ENCODE measurements at places on chromosomes 2 and 18. TPM values are rescaled to one million over a fixed set of nuclear protein-coding genes. Genes with fewer than 3 reads are reported as not detected.

Gene FRZB
- not detected for total RNA-seq

DNA sequence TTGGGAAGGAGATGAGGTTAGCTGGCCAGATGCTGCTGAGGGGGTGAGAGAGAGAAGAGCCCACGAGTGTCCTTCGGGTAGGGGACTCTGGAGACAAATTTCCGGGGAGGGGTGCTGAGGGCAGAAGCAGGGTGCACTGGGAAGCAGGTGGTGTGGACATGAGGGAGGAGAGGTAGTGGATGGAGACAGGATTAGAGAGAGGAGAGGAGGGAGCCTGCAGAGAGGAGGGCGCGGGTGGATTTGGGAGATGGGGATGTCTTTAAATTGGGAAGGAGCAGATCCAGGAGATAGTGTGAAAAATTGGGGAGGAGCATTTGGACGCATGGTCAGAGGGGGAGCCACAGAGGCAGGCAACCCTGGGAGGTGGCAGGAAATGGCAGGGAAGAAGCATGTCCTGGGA, 154.7 kb downstream of the DYSF start:
- DNase-seq = no peak

- DNase-seq = no peak
Measured at GRCh38 chr2:165794536-165794928, 485 bp upstream of the GALNT3 start.

DNA sequence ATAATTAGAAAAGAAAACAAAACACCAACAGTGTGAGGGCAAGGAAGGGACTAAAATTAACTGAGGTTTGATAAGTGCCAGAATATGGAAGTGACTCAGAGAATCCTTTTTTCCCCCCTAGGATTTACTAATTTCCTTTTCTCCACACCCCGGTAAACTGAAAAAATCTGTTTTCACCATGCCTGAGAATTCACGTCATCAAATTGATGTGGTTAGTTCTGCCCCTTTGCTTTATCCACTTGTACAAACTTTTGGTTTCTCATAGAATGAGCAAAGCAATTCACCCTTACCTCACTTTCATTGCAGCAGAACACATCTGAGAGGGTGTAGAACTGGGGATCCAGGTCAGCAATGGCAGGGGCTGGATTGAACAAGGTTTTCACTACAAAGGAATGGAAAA, 57.8 kb downstream of the RBKS start:
- peak; percentile 39 for DNase-seq

GRCh38 chr2:26295511-26295910, 50.4 kb upstream of the SELENOI start:
- no peak for DNase-seq

Gene NT5DC4
- not detected for total RNA-seq

Gene SLC19A3
- total RNA-seq = not detected

GRCh38 chr2:149832324-149832723, 244.7 kb upstream of the MMADHC start:
- no peak for DNase-seq

DNA sequence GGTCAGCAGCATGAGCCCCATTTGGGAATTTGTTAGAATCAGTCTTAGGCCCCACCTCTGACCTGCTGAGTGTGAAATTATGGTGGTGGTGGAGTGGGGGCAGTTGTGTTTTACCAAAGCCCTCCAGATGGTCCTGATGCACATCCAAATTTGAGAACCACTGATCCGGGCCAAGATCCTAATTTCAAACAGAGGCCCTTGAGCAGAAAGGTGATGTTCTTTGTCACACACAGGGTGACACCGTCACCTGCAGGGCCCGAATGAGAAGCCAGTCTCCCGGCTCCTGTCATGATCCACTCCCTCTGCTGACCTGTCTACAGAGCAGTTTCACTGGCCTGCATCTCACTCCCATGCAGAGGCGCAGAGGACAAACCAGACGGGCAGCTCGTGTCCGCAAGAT, 129.9 kb downstream of the TRIM43 start:
- DNase-seq = no peak

Gene ITPRIPL1
- total RNA-seq = 2.0 TPM

GRCh38 chr2:232454630-232455029, 1.3 kb upstream of the ALPI start:
- DNase-seq = no peak

Gene GYPC
- 308 TPM for total RNA-seq

DNA sequence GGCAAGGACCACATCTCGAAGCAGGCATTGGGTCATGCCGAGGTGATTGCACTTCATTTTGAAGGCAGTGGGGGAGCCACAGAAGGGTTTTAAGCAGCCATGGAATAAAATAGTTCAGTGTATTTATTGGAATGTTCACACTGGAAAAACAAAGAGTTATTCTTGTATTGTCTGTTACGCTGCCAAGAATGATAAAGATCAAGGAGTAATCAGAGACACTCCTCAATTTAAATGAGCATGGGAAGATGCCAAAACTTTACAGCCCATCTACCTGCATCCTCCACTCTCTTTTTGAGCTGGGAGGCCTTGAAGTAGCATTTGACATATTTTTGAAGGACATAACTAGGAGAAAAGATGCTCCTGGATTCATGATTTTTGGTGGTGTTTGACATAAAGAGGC, 112.8 kb downstream of the DOCK10 start:
- no peak for DNase-seq

DNA sequence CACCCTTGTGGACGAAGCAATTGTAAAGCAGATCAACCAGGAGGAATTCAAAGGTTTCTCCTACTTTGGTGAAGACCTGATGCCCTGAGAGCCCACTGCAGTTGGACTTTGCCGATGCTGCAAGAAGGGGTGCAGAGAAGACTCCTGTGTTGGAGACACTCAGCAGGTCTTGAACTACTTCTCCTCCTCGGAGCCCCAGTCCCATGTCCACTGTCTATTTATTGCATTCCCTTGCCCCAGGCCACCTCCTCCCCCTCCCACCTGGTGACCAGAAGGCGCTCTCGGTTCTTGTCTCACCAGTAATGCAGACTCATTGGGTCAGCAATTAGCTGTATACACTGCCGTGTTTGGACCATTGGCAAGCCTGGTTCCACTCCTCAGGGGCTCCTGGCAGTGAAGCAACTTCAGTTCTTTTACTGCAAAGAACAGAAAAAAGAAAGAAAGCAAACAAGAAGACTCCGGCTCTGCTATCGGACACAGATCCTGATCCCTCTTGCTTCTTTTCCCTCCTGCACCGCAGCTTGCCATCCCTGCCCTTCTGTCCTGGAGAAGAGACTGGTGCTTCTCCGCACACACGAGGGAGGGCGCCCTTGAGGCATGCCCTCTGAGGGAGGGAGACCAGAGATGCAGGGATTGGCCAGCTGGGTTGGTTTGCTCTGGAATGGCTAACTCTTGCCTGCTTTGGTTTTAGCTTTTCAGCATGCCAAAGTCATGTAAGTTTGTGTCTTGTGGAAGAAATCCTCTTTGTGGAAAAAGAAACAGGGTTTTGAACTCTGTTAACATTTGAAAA, 112.2 kb upstream of the EPAS1 start:
- DNase-seq = no peak

GRCh38 chr2:238412067-238412767, 14.5 kb upstream of the ASB1 start:
- no peak for DNase-seq

- DNase-seq = no peak
Measured at GRCh38 chr18:13558124-13558523, 168.2 kb downstream of the FAM210A start.
